ENCODE measurements at places on chromosomes 12 and 14.
A peak's percentile ranks its signal among the peaks of the same experiment; 100 is the strongest.

- DNase-seq, result no peak
Observed at GRCh38 chr12:32788405-32788804, 32.7 kb upstream of the YARS2 start.

DNA sequence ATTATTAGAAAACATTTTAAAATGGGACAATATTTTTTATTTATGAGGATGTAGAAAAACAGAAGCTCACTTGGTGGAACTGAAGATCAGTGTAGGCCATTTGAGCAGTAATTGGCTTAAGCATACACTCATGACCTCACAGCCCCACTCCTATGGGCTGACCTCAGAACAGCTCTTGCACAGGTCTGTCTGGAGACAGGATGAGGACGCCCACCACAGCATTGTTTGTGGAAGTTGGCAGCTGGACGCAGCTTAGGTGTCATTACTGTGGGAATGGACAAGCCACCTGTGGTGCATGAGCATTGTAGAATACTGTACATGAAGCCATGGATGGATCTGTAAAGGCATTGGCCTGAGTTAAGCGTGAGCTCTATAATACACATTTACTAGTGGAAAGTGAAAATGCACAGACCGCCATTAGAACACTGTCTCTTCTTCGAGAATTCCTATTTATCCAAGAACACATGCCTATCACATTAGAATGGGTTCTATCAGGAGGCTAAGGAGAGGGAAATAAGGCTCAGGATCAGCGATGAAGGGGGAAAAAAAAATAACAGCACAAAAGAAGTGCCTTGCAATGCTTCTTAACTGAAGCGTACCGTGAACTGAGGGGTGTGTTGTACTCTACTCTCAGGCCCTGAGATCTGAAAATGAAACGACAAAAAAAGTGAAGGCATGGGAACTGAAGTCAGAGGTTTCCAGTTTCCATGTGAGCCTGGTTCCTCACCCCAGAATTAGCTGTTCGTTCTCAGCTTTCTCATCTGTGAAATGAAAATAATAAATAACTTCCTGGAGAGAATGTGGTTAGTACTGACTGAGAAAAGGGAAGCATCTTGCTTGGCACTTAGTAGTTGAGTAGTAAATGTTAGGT is 33.6 kb downstream of the KCNA1 start:
- DNase-seq, result no peak

GRCh38 chr14:78725086-78725485 is 554.9 kb downstream of the NRXN3 start:
- no peak for DNase-seq

DNA sequence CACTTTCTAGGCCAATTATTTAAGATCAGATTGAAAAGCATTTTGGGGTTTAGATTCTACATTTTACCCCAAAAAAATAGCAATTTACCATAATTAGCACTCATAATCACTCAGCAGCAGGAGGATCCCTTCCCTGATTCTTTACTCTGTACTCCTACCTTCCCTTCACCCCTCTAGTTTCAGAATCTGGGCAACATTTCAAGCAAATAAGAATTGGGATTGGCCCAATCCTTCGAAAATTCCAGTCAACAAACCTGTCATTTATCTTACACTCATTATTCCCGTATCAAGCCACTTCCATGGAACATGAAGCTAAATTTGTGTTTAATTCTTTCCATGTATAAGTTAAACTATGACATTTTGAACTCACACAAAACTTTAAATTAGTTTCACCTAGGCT is 349.1 kb upstream of the USP15 start:
- no peak for DNase-seq

DNA sequence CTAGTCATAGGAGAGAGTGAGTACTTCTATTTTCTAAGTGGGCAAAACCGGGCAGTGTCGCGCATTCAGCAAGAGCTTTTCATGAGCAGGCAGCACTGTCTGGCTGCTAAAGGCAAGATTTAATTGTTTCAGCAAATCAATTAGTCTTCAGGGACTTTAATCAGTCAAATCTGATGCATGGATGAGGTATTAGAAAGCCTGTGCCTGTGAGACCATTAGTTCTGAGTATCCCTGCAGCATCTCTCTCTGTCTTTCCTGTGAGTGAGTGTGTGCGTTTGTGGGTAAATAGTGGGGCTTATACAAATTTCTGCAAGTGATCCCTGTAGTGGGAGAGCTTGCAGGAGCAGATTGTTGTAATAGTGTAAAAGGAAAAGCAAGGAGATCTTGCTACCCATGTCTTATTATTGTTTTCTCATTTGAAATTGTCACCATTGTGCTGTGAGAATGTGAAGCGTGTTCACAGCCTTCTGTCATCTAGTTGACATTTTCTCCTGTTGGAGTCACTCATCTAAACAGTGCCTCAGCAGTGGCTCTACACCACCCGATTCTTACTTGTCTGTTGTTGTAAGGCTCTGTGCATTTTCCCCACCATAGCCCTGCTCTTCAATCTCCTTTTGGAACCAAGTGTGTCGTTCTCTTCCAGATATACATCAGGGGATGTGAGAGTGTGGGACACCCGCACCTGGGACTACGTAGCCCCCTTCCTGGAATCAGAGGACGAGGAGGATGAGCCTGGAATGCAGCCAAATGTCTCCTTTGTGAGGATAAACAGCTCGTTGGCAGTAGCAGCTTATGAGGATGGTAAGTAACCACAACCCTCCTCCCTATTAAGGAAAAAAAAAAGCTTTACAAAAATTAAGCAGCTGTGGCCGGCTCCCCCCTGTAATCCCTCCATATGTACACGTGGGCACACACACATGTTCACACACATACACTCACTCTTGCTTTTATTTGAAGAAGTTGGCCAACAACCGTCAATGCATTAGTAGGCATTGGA is 53.6 kb downstream of the FBXW8 start:
- no peak for DNase-seq

DNA sequence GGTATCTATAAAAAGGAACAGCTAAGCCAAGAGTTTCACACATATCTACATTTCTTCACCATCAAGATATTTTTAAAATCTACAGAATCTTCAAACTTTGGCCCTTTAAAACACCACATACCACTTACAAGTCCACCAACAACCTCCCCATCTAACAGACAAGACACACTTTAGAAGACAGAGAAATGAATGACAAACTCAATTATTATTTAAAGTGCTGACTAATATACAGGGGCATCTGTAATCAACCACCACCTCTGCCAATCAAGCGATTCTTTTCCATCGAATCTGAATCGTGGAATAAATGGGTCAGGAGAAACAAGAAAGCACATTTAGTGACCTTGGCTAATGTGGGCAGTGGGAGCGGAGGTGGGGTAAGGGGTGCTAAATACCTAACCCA is 7.7 kb downstream of the SETD3 start:
- peak; percentile 17 for DNase-seq

DNA sequence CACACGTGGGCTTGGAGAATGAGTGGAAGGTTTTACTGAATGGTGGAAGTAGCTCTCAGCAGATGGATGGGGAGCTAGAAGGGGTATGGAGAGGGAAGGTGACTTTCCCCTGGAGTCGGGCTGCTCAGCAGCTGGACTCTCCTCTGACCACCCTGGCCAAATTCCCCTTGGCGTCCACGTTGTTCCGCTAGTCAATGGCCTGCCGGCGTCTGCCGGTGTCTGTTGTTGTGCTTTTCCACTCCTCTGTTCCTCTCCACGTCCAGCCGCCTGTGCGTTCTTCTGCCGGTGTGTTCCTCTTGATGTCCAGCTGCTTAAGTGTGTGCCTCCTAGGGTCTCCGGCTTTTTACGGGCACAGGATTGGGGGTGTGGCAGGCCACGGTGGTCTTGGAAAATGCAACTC is 203.5 kb downstream of the MYRFL start:
- DNase-seq, result no peak

- DNase-seq, result no peak
Observed at GRCh38 chr14:78310272-78310671, 140.1 kb downstream of the NRXN3 start.

DNA sequence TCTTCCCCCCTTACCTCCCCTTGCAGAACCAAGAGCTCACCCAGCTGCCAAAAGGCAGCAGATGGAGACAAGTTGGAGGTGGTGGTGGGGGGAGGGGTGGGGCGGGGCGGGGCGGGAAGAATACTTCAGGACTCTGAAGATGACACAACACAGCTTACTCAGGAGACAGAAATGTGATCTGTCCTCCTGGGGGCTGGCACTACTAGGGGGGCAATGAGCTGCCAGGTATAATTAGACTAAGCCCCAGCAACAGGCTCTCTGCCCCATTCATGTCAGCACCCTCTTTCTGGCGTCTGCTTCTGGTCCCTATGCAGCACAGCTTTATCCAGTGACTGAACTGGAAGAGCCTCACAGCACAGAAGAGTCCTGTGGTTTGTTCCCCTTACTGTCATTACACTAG is 407.0 kb downstream of the MED13L start:
- no peak for DNase-seq

- DNase-seq, result no peak
Observed at GRCh38 chr12:4036671-4037271, 163.6 kb upstream of the PARP11 start.

- DNase-seq, result peak; percentile 49
Observed at GRCh38 chr14:65949711-65950516, 536.3 kb upstream of the CCDC196 start.

GRCh38 chr12:132617822-132618682 is 524 bp upstream of the P2RX2 start:
- DNase-seq, result no peak

DNA sequence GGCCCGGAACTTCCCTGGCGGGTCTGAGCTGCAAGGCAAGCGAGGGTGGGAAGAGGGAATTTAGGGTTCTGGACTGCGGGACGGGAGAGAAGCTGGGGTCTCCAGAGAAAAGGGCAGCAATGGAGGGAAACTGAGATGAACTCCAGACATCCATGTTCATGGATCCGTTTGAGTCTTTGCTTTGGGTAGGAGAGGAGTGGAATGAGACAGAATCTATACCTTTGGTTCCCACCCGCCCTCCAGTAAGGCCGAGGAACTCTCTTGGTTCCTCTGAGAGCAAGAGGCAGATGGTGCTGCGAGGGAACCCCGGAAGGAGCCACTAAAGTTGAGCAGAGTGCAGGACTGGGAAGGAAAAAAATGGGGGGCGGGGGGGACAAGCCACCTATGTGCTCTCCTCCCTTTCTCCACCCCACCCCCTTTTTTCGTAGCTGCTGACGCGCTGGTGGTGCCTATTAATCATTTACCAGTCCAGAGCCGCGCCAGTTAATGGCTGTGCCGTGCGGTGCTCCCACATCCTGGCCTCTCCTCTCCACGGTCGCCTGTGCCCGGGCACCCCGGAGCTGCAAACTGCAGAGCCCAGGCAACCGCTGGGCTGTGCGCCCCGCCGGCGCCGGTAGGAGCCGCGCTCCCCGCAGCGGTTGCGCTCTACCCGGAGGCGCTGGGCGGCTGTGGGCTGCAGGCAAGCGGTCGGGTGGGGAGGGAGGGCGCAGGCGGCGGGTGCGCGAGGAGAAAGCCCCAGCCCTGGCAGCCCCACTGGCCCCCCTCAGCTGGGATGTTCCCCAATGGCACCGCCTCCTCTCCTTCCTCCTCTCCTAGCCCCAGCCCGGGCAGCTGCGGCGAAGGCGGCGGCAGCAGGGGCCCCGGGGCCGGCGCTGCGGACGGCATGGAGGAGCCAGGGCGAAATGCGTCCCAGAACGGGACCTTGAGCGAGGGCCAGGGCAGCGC is 1.2 kb downstream of the SSTR1 start:
- peak; percentile 74 for DNase-seq

DNA sequence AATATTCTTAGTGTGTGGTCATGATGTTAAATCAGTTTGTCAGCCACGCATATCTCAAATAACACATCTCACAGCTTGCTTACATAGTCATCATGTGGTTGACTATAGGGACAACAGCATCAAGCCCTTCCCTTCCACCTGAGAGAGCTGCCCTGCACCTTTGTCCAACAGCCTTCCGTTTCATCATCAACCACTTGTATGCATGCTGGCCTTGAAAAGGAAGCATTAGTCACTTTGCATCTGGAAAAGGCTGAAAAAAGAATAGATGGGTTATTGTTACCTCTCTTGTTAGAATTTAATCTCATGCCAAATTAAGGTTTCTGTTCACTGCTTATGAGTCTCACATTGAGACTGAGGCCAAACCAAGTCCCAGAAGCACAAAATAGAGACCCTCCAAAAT is 1586.5 kb upstream of the SEL1L start:
- DNase-seq, result no peak

DNA sequence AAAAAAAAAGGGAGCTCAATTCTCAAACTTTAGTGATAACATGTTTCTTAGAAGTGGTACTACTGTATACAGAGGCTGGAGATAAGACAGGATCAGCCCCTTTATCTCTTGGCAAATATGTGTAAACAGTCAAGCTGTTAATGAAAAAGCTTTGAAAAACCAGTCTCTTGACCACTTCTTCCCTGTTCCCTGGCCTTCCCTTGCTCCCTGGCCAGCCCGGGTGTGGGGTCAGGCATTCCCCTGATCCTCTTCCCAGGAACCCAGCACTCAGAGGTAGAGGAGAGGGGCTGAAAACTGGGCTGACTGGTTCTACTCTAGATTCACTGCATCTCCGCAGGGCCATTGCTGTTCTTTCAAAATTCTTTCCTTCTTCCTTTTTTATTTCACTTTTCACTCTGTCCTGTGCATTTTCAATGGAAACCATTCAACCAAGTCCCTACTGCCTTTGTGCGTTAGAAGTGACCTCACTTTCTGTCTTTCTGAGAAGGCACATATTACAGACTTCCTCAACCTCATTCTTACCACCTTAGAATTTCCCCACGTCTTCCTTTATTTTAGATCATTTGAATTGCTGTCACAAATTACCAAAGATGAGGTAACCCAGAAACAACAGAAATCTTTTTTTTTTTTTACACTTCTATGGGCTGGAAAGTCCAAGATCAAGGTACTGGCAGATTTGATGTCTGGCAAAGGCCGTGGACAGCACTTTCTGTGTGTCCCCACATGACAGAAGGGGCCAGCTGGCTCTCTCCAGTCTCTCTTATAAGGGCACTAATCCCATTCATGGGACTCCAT is 5.7 kb downstream of the GNG2 start:
- DNase-seq, result no peak

GRCh38 chr12:108582509-108582908 is 15.4 kb downstream of the TMEM119 start:
- DNase-seq, result no peak

- peak; percentile 69 for DNase-seq
Observed at GRCh38 chr14:66965831-66966230, 223.4 kb upstream of the GARIN2 start.

GRCh38 chr14:65339866-65340265 is 72.7 kb upstream of the FUT8 start:
- no peak for DNase-seq

- DNase-seq, result no peak
Observed at GRCh38 chr14:53409289-53409688, 256.2 kb upstream of the DDHD1 start.

- DNase-seq, result peak; percentile 29
Observed at GRCh38 chr12:5187136-5187535, 143.5 kb downstream of the KCNA5 start.

GRCh38 chr12:31117203-31118011 is 43.7 kb downstream of the DDX11 start:
- peak; percentile 6 for DNase-seq

GRCh38 chr14:50529288-50530179 is 2.8 kb downstream of the MAP4K5 start:
- DNase-seq, result peak; percentile 38

DNA sequence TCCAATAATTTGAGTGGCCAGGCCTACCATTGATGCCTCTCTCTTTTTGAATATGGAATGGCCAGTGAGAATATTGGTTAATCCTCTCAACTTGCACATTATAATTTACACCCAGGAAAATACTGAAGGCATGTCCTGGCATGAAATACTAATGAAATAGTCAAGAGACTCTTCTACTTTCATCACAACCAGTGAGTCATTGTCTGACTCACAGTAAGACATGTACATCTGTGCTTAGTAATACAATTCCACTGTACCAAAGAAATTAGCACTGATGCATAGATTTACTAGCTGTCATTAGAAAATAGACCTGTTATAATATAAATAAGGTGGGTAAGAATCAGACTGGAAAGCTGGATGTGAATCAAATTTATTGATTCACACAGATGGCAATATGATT is 31.6 kb downstream of the KCNC2 start:
- DNase-seq, result peak; percentile 80

Measured in fibroblast of skin of right biceps (primary cell).